ENCODE measurements at places on chromosomes 1 and 21. TPM values are rescaled to one million over a fixed set of nuclear protein-coding genes. Genes with fewer than 3 reads are reported as not detected.

RHOC gene
- 225 TPM for polyA plus RNA-seq

REG4 gene
- 0.28 TPM for polyA plus RNA-seq

TEX38 gene
- polyA plus RNA-seq, result 0.31 TPM

DNA sequence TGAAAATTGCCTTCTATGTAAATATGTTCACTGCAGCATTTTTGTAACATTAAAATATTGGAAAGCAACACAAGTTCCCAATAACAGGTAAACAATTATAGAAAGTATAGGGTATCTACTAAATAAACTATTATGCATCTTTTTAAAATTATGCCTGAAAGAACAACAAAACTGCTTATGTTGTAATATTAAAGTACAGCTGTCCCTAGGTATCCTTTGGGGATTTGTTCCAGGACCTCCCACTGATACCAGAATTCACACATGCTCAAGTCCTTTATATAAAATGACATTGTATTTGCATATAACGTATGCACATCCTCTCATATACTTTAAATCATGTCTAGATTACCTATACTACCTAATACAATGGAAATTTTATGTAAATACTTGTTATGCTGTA lies 121.8 kb upstream of the TNFSF4 start:
- no peak for DNase-seq

NAV1 gene
- polyA plus RNA-seq, result 22.4 TPM

KRTAP11-1 gene
- not detected for polyA plus RNA-seq

HIVEP3 gene
- 6.6 TPM for polyA plus RNA-seq

All from right lung (tissue), 10 donors.